HFF-Myc (cell line): ENCODE measurements at places on chromosomes 6 and 20.

DNA sequence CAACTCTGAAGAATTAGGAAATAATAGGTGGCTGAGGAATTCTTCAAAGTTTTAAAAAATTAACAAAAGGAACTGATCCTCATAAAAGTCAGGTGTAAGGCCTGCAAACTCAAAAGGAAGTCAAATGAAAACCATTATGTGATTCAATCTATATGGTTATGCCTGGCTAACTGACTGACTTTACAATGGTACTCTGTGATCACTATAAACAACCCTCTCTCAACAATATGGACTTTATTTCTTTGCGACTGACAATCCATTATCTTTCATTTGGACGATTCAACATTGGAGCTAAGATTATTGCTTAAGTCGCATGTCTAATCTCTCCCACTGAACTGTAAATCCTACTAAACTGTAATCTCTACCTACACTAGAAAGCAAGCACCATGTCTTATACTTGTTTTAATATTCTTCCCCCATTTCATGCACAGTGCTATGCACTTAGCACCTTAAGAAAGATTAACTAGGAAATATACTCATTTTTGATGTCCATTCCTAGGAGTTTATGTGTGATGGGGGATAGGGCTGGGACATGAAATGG, 1.4 kb downstream of the STK38 start:
- no peak for DNase-seq

DNA sequence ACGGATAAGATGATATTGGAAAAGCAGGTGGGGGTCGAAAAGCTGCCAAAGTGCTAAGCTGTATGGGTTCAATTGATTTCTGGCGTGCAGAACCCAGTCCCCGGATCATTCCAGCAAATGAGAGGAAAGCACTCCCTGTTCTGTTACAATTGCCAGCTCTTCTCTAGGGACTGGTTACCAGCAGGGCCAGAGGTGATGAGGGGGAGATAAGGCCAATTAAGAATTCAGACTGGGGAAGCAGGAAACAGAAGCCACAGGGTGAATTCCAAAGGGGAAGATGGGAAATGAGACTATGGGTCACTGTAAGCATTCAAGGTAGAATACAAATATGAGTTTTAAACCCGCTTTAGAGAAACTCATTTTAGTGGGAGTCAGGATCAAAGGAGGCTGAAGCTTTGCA, 349.4 kb upstream of the MAP3K7 start:
- DNase-seq, result no peak

DNA sequence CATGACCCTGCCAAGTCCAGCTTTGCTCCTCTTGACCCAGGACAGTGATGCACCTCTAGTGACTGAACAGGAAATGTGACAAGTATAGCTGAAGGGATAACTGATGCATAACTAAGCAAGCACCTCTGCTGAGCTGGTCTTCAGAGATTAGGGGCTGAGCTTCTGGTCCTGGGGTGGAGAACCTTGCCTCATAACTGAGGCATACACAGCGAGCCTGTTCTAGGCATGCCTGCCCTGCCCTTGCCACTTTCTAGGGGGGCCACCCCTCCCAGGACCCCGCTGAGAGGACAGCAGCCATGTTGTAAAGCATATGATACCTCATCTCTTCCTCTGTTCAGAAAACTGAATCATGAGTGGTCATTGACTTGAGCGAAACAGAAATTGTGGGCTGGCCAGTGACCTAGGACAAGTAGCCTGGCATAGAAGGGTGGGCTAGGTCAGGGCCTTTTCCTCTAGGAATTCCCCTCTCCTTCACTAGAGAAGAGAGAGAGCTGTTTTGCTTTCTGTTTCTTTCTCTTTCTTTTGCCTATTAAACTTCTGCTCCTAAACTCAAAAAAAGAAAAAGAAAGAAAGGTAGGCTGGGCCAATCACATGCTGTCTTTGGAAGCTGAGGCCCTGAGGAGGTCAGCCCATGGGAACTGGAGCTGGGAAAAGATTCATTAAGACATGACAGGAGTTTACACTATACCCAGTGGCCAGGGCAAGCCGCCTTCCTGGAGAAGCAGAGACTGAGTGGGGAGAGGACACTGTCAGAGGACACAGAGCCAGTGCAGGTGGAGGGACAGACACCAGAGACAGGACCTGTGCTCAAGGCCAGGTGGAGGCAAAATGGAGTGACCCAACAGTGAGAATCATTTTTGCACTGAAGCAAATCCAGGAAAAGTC, 23.1 kb downstream of the ALDH5A1 start:
- DNase-seq, result no peak

DNA sequence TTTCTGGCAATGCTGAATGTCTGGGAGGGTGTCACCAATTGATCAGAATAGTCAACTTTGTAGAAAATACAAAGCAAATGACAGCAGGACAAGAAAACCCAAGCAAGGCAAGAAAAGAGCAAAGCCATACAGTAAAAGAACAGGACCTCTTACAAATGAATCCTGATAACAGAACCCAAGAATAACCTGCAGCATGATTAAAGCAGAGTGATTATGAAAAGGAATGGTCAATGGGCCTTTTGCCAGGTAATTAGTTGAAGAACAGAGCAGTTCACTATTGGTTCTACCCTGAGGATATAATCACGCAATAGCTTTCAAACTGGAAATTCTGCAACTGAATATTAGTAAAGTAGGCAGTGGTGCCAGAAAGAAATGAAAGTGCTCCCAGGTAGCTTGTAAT, 319.8 kb downstream of the FRK start:
- DNase-seq, result no peak

- DNase-seq, result no peak
Observed at GRCh38 chr6:69881322-69882151, 15.2 kb downstream of the COL19A1 start.

DNA sequence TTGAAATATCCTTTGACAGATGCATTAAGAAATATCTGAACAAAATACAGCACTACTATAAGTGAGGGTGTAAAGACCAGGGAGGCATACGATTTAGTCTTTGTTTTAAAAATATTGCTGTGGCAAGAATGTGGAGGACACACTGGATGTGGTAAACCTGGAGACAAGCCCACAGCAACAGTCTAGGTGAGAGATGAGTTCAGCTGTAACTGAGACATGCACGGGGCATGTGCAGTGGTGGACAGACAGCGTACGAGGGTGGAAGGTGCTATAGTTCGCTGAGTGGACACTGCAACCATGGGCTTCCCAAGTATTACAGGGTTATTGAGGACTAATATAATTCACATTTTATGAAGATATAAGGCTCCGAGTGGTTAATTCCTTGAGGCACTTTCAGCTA, 1.8 kb downstream of the NANP start:
- DNase-seq, result no peak

- DNase-seq, result no peak
Observed at GRCh38 chr20:6126846-6127245, 4.0 kb upstream of the FERMT1 start.

DNA sequence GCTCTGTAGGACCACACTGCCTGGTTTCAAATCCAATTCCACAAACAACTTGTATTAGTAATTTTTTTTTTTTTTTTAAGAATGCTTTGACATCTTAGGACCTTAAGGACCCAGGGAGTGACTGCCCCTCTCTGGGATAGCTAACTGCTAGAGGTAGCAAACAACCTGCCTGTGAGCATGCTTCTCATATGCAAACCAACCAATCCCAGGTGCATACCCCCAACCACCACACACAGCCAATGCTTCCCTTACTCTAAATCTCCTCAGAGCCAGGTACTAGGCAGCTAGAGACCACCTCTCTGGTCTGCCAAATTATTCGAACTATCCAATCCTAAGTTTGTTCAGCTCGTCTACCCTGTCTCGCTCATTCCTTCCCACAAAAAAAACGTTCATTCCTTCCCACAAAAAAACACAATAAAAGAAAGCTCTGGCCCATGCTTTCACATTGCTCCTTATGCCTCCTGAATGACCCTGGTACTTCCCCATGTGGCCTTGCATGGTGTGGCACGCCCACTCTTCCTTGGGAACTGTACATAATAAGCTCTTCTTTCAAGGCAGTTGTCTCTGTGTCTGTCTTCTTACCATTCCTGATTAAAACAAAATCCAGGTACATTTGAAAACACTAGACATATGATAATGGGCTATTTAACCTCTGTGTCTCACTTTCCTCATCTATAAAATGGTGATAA, 6.4 kb downstream of the SERAC1 start:
- no peak for DNase-seq

GRCh38 chr6:115796829-115797228, 263.9 kb downstream of the FRK start:
- DNase-seq, result no peak

GRCh38 chr6:75107913-75108312, 97.9 kb downstream of the COL12A1 start:
- DNase-seq, result no peak

GRCh38 chr6:125728739-125729138, 20.7 kb upstream of the HEY2 start:
- DNase-seq, result no peak

DNA sequence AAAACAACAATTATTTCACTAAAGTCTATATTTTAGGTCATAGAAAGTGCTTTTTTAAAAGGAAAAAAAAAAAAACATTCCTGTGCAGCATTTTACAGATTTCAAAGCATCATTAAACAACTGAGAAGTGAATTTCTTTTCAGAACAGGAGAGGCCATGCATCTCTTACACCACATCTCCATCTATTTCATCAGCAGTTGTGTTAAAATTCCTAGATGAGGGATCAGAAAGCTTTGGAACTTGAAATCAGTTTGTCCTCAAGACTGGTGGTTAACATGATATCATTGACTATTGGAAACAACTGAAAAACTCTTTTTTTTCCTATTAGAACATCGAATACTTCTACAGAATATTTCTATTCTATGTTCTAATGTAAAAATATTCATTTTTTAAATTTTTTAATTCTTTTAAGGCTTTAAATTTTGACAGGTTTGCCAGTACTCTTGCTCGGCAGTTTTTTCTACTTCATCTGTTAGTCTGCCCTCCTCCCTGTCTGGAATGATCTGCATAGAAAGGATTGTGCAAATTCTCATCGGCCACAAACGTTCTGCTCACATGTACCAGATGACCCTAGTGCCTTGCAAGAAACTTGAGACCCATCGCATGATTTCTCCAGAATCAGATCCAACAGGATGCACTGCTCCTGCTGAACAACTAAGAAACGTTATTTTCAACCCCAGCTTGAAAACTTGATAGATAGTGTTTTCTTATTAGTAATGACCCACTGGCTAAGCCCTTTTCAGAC, 411.0 kb upstream of the AGPAT4 start:
- DNase-seq, result no peak

DNA sequence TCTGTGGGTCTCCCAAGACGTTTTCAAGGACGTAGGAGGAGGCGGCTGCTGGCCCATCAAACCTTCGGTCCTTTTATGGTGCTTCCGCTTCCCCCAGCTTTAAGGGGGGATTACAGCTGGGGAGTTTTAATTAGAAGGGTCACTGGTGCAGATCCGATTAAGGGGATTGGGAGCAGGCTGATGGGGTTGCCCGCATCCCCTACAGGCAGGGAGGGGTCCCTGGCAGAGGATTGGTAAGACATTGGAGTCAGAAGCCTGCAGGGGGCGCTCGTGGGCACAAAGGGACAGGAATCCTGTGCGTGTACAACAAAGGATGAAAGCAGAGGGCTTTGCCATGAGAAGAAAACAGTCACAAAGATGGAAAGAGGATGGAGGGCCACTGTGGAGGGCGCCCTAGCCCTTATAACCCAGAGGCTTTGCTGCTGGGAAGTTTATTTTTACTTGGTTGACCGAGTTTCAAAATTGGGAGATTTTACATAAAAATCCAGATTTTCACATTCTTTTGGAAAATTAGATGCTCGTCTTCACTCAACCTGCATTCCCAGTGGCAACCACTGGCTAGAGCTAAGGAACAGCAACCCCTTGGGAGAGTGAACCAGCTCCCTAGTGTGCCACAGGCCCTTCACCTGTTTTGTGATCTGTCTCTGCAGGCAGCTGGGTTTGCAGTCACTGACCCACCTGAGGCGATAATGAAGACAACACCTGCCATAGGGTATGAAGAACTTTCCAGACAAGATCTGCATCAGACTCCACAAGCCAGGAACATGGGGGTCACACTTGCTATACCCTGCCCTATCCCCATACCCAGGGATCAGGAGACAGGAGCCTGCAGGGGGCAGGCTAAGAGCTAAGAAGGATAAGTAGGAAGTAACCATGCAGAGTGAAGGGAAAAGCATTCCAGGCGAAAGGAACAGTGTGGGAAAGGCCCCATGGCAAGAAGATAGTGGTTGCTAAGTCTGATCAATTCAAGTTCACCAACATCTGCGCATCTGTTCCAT, 97.7 kb downstream of the KCNB1 start:
- DNase-seq, result no peak

GRCh38 chr20:25606094-25606695, 17.6 kb downstream of the NANP start:
- no peak for DNase-seq

GRCh38 chr6:7110092-7110792, 2.5 kb downstream of the RREB1 start:
- DNase-seq, result no peak

GRCh38 chr6:57209030-57209429, 13.1 kb downstream of the RAB23 start:
- DNase-seq, result no peak

DNA sequence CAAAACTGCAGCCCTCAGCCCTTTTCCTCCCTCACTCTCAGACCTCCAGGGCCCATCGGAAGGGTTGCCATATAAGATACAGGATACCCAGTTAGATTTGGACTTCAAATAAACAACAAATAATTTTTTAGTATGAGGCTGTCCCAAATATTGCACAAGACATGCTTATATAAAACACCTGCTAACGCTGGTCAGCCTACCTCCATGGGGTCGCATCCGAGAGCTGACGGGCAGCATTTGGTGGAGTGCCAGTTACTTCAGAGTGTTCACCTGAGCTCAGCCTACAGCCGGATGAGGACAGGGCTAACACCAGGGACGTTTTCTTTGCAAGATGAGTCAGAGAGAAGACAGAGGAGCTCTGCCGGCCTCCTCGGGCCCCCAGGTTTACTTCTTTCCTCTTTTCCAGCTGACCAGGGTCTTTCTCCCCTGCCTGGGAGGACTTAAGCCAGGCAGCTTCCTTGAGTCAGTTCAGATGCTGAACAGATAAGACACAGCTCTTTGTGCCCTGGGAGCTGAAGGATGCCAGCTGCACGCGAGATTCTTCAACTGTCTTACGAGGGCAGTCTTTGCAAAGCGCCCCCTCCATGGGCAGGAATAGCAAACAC, 141.2 kb upstream of the KCNG1 start:
- no peak for DNase-seq

DNA sequence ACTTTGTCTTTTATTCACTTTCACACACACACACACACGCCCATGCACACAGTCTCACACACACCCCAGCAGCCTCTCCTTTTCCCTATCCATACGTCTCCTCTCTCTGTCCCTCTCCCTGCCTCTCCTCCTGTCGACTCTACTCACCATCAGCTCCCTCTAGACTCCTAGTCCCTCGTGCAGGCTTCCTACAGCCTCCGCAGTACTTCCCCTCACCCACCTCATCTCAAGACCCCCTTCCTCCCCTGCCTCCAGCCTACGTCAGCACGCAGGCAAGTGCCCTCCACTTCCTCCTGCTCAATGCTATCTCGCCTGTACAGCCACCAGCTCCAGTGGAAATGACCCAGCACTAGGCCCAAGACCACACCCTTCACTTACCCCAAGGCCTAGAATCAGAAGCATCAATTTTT, 820 bp upstream of the TREML2 start:
- no peak for DNase-seq

DNA sequence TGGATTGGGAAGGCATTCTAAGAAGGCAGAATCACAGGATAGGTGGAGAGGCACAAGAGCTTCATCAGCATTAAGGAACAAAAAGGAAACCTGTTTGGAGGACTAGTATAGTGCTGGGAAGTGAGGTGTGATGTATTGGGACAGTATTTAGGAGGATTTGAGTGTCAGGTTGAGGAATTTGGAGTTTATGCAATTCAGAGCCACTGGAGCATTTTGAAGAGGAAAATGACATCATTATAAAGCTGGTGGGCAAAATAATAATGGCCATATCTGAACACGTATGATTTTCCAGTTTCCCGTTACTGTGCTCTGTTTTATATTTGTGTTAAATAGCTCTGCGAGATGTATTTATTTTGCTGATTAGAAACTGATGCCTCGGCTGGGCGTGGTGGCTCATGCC, 14.2 kb downstream of the NDUFAF5 start:
- DNase-seq, result no peak
